ENCODE measurements at places on chromosomes 4 and X. TPM values are rescaled to one million over a fixed set of nuclear protein-coding genes. Genes with fewer than 3 reads are reported as not detected.
A peak's percentile ranks its signal among the peaks of the same experiment; 100 is the strongest.

DNA sequence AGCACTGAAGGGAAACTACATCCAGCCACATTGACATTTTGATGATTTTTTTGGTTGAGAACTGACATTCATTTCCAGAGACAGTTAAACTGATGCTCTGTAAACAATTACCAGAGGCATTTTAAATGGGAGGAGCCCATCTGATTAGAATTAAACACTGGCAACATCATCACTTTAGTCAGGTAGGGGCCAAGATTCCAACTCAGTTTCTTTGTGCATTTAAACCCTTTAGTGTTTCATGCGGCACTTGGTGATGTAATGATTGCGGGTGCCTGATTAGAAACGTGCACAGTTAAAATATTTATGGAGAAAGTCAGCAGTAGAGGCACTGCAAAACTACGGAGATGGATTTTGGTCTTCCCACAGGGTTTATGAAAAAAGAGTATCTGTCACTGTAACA lies 16.1 kb downstream of the TNIP3 start:
- H3K4me1 ChIP-seq, result no peaks in the 10 kb centered on the region
- H3K36me3 ChIP-seq, result no peaks in the 10 kb centered on the region
- H3K27me3 ChIP-seq, result no peaks in the 10 kb centered on the region
- no peak overlapping the region for H3K27ac ChIP-seq

DNA sequence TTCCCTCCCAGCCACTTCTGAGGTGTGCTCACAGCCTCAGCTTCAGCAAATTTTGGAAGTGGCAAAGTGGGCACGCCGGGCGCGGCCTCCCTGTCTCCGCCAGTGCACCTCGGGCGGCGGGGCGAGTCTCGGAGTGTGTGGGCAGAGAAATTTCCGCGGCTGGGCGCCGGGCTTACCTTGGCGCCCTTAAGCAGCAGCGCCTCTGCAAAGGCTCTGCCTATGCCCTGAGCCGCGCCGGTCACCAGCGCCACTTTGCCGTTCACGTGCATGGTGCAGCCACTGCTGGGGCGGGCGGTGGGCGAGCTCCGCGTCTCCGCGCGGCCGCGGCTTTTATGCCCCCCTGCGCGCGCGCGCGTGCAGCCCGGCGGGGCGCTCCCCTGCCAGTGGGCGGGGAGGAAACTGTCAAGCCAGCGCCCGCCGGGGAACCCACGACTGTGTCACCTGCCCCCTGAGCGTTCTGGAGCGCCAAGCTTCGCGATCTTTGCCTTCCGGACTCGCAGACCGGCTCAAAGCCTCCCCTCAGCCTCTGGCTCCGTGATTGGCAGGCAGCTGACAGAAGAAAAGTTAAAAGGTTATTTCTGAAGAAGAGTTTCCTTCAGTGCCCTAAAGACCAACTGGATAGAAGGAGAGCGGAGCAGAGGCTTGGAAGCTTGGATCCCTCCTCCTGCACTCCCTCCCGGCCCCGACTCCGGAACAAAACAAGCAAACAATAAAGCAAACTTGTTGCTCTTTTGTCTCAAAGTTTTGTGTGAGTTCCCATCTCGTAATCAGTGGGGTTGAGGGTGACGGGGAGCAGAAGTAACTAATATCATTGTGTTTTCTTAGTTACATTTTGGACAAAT lies at the start of gene HPGD:
Gene HPGD (minus strand): TSS at position 306 of the 842 bp plus-strand sequence. CDS start 37 bp downstream, at position 269.
- no peaks in the 10 kb centered on the region for H3K27me3 ChIP-seq
- peak within 1 kb of the TSS; percentile 84 for H3K27ac ChIP-seq
- peak within 1 kb of the TSS; percentile 76 for H3K4me3 ChIP-seq
- H3K4me1 ChIP-seq, result peaks cover 11% of the 10 kb centered on the region
- DNase-seq, result peak; percentile 82

DNA sequence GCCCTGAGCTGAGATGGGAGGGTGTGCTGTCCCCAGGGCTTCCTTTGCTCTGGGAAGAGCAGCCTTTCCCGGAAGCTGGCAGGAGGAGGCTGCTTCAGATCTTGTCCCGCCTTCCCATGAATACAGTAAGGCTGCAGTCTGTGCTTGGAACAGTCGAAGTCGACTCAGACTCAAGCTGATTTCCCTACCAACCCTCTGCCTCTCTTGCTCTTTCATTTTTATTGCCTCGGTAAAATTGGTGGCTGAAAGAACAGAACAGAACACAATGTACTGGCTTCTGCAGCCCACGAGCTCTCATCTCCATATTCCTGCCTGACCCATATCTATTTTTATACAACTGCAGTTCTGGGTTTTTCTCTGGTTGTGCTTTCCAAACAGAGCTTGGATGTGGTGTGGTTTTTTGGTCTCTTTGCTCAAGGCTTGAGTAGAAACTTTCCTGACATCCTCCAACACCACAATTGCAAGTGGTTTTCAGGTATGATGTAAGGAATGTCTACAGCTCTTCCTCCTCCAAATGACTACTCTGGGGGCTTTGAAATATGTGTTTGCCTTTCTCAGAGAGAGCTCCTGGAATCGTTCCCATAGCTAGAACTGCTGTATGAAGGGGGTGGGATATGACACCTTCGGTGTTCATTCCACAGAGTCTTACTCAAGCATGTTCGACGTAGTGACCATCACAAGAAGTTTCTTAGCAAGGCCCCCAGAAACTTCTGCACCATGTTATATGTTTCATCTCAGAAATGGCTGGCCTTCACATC lies 61.3 kb downstream of the ENPP6 start:
- no peaks in the 10 kb centered on the region for H3K36me3 ChIP-seq
- H3K4me1 ChIP-seq, result peaks cover 13% of the 10 kb centered on the region
- no peak overlapping the region for H3K4me3 ChIP-seq
- DNase-seq, result no peak

DNA sequence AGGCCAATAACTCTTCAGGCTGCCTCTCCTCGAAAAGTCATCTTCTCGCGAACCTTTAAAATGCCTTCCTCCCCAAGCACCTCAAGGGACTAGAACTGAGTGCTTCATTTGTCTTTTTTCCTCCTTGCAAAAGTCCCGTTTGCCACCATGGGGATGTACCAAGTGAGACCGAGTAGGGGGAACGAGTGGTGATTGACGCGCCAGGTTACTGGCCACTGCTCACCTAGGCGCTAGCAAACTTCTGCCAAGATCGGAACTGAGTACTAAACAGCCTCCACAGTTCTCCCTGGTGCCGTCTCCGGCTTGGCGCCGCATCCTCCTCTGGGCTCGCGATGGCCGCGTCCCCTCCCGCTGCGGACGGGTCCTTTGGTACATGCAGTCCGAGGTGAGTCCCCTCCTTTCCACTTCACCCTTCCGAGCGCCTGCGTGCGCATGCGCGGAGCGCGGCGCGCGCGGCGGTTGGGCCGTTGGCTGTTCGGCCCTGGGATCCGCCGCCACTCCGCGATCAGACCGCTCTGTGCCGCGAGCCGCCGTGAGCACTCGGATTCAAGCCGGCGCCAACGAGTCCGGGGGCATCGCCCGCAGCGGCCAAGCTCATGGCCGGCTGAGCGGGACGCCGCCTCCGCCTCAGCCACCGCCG lies at the start of gene CDK16:
Gene CDK16 (plus strand): TSS at position 402 of the 640 bp plus-strand sequence. CDS start 4,877 bp downstream, outside the sequence.
- H3K27me3 ChIP-seq, result no peaks in the 10 kb centered on the region
- peak within 1 kb of the TSS; percentile 97 for H3K27ac ChIP-seq
- DNase-seq, result no peak
- peaks cover 31% of the 10 kb centered on the region for H3K4me1 ChIP-seq
- H3K4me3 ChIP-seq, result peak within 1 kb of the TSS; percentile 90

GRCh38 chr4:115272185-115272584 lies 158.8 kb upstream of the NDST4 start:
- no peak overlapping the region for H3K27ac ChIP-seq
- no peaks in the 10 kb centered on the region for H3K27me3 ChIP-seq
- no peak overlapping the region for H3K4me3 ChIP-seq
- H3K36me3 ChIP-seq, result no peaks in the 10 kb centered on the region
- no peaks in the 10 kb centered on the region for H3K4me1 ChIP-seq
- no peak for DNase-seq

GRCh38 chrX:51608766-51609165 lies 9.9 kb downstream of the CENPVL3 start:
- H3K27me3 ChIP-seq, result no peaks in the 10 kb centered on the region
- DNase-seq, result no peak
- H3K4me3 ChIP-seq, result no peak overlapping the region
- H3K36me3 ChIP-seq, result no peaks in the 10 kb centered on the region

DNA sequence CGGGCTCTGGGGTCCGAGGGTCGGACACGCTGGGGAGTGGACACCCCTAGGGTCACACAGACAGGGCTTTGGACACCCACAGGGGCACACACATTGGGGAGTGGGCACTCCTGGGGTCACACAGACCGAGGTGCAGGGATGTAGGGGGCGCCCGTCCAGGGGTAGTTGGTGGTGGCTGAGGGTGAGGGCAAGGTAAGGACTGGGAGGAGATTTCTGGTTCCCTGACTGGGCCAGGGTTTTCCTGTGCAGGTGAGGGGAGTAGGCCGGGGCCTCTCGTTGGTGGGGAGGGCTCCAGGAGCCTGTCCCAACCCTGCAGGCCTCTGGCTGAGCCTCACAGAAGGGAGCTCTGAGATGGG lies 21.9 kb upstream of the WDR45 start:
- no peaks in the 10 kb centered on the region for H3K4me1 ChIP-seq
- peak overlapping the region; percentile 54 for H3K27ac ChIP-seq
- H3K36me3 ChIP-seq, result no peaks in the 10 kb centered on the region
- no peak for DNase-seq
- peak overlapping the region; percentile 58 for H3K4me3 ChIP-seq

- H3K27me3 ChIP-seq, result no peaks in the 10 kb centered on the region
- H3K36me3 ChIP-seq, result no peaks in the 10 kb centered on the region
- no peak overlapping the region for H3K4me3 ChIP-seq
- H3K4me1 ChIP-seq, result no peaks in the 10 kb centered on the region
Measured at GRCh38 chrX:33285550-33285949, 74.2 kb upstream of the DMD start.

DNA sequence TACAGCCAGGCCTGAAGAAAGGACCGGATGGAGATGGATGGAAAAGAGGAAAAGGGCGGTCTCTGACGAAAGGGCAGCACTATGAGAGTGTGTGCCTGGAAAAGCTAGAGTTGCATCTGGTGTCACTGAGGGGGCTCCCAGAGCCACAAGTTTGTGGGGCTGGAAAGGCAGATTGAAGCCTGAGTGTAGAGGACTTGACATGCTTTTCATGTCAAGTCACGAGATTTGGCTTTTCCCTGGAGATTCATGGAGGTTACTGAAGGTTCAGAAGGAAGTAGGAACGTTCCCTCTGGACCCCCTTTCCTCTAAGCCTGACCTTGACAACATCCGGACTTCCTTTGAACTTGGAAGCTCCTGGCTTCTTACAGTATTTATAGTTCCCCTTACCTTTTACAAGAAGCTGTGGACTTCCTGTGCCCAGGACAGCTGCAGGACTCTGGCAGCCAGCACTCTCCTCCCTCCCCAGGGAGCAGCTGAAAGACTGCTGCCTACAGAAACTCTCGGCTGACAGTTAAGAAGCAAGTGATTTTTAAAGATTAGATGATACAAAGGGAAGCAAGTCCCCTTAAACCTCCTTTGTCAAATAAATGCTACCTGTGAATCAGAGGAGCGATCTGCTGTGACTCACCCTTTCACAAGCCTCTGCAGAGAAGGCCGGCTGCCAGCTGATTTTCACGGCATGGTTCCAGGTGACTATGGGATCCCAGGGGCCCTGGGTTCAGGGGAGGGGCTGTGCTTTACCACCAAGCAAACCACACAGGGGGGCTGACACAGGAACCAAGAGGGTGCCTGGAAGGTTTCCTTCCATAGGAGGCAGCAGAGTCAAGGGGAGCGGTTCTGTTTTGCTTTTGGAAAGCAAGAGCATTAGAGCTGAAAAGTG lies 72.9 kb upstream of the STIM2 start:
- no peak for DNase-seq
- H3K4me1 ChIP-seq, result peaks cover 20% of the 10 kb centered on the region
- no peaks in the 10 kb centered on the region for H3K27me3 ChIP-seq
- H3K36me3 ChIP-seq, result no peaks in the 10 kb centered on the region

DNA sequence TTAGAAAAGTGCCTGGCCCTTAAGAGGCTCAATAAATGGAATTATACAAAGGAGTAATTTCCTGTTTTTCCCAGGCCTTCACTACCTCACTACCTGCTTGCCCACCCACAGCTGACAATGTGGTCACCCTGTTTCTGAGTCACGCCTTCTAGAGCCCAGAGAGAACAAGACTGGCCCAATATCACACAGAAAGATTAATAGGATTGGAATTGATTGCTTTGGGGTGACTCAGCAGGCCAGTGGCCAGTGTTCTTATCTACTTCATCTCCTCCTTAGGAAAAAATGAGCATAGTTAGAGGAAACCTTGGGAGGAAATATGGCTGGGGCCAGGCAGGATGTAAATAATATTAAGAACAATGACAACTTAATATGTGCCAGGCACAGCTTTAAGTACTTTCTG lies 4.5 kb upstream of the FGF16 start:
- no peaks in the 10 kb centered on the region for H3K27me3 ChIP-seq
- DNase-seq, result no peak
- H3K27ac ChIP-seq, result no peak overlapping the region
- H3K4me1 ChIP-seq, result peaks cover 19% of the 10 kb centered on the region
- H3K4me3 ChIP-seq, result no peak overlapping the region

- no peak for DNase-seq
- H3K27me3 ChIP-seq, result no peaks in the 10 kb centered on the region
- H3K4me1 ChIP-seq, result no peaks in the 10 kb centered on the region
- H3K4me3 ChIP-seq, result no peak overlapping the region
- H3K36me3 ChIP-seq, result no peaks in the 10 kb centered on the region
Measured at GRCh38 chrX:11180571-11180970, 69.4 kb downstream of the HCCS start.

DNA sequence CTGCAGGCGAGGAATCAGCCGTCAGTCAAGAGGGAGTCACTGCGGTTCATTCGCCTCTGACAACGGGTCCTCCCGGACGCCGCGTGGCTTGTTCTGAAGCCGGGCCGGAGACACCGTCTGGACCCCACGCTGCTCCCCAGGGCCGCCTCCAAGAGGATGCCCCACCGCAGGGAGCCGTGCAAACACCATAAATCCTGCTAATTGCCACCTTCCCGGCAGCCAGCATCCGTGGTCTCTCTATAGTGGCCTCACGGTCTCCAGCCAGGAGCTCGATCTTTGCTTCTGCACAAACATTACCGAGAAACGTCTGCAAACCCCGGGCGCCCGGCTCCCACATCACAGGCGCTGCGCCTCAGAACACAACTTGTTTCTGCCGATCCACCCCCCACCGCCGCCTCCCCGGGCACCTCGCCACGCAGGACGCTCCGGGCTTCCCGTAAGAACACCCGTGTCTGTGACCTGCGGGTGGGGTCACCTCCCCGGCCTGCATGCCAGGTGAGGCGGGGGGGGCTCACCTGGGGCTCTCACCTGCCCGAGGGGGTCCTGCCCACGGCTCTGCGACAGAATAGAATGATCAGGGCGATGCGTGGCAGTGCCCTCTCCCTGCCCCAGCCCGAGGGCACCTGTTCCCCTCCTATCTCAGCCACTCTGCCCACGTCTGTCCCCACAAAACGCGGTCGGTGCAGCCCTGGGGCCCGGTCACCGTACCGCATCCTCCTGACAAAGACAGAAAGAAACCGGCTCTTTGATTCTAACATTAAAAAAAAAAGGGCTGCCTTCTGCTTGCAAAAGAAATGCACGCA lies 32.4 kb upstream of the PPP2R3B start:
- H3K4me1 ChIP-seq, result no peaks in the 10 kb centered on the region
- H3K4me3 ChIP-seq, result no peak overlapping the region
- no peak overlapping the region for H3K27ac ChIP-seq
- DNase-seq, result no peak

GRCh38 chr4:24965627-24966026 lies 52.8 kb upstream of the CCDC149 start:
- H3K27ac ChIP-seq, result no peak overlapping the region
- no peaks in the 10 kb centered on the region for H3K36me3 ChIP-seq
- no peak for DNase-seq
- H3K4me3 ChIP-seq, result no peak overlapping the region
- no peaks in the 10 kb centered on the region for H3K27me3 ChIP-seq

PABPC1L2B gene
- total RNA-seq, result not detected

FGD1 gene
- 8.7 TPM for total RNA-seq

GCNA gene
- total RNA-seq, result 5.5 TPM

FAM50A gene
- 16.2 TPM for total RNA-seq

P2RY8 gene
- not detected for total RNA-seq

GPAT3 gene
- total RNA-seq, result 5.1 TPM

RTL9 gene
- not detected for total RNA-seq

ZNF711 gene
- total RNA-seq, result 6.8 TPM
